ENCODE measurements at places on chromosomes 13 and 19.

DNA sequence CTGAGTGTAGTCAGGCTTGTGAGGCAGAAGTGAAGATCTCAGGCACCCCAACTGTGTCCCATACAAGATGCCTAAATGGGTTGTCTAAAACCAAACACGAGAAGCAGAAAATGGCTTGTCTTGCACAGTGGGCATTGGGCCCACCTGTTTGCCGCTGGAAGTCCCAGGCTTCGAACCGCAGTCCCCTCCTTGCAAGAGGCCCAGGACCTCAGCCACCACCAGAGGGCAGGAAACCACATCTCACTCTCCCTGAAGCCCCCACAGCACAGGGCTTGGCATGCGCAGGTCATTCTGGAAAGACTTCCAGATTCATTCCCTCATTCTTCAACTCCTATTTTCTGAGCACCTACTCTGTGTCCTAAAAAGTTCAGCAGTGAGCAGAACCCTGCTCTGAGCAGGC, 973.7 kb downstream of the UQCRFS1 start:
- DNase-seq, result no peak

- no peak for DNase-seq
Observed at GRCh38 chr13:90768116-90768515, 579.4 kb upstream of the MIR17HG start.

GRCh38 chr19:55642153-55643002, 1.1 kb upstream of the ZNF581 start:
- DNase-seq, result no peak

- no peak for DNase-seq
Observed at GRCh38 chr19:41529484-41530183, 46.3 kb upstream of the CEACAM21 start.

DNA sequence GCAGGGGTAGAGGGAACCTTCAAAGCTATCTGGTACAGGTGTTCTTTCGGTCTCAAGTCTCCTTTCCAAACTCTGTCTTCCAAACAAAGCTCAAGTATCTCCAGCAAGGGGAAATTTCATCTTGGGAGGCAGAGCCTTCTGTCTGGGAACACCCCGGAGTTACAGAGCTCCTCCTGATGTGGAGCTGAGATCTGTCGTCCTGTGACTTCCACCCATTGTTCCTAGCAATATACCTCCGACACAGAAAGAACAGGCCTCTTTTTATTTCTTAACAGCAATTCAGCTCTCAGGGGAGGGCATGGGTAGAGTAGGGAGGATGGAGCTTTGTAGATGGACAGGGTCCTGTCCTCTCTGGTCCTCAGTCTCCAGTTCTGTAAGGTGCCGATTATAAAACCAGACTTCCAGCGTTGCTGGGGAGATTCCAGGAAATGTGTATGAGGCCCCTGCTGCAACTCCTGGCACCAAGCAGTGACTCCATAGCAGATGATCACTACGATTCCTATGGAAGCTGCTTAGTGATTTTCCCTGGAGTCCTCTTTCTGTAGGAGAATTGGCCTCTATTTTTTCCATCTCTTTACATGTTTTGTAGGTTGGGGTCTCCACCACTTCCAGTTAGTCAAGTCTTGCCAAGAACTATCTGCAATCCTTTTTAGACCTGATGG, 56.0 kb upstream of the ARGLU1 start:
- no peak for DNase-seq

DNA sequence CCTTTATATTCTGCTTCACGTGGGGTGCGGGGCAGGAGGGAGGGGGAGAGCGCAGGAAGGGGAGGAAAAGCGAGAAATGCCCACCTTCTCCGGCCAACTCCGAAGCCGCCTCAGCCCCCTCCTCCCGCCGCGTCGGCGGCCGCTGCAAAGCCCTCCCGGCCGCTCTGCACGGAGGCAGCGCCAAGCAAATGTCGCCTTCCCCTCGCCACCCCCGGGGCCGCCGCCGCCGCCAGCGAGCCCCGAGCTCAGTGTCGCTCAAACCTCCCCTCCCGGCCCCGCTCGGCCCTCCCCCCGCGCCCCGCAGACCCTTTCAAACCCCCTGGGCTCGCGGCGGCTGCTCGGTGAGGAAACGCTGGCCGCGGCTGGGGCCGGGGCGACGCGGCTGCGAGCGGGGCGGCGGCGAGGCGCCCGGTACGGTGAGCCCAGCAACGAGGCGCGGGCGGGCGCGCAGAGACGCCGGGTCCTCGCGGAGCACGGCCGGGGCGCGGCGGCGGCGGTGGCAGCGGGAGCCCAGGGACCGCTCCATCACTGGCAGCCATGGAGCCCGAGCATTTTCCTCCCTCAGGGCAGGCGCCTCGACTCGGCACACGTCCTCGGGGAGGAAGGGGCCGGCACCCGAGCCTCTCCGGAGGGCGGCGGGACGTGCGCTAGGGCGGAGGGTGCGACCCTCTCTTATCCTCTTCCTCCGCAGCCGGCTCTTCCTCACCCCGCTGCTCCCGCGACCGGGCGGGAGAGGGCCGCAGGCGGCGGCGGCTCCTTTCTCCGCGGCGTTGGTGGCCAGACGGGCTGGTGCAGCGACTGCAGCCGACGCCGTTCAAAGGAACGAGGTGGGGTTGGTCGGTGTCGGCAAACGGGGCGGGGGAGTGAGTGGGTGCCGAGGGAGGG, 463 bp upstream of the TSC22D1 start:
- DNase-seq, result no peak

DNA sequence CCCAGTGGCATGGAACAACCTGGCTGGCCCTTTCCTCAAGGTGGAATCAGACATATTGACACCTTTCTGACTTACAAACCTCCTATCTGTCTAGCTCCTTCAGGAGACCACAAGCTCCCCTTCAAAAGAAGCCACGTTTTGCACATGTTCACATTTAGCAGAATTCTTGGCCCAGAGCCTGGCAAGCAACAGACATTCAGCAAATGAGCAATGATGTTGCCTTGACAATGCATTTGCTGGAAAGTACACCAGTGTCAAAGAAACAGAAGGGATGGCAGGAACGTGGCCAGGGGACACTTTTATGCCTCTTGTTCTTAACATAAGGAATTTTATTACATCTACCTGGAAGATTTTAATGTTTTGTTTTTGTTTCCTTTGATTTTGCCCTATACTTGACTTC, 85.5 kb upstream of the FGF14 start:
- DNase-seq, result no peak

- DNase-seq, result no peak
Observed at GRCh38 chr19:47631681-47632446, 22.9 kb downstream of the BICRA start.

- DNase-seq, result no peak
Observed at GRCh38 chr19:7748756-7749155, 1.4 kb upstream of the CD209 start.

DNA sequence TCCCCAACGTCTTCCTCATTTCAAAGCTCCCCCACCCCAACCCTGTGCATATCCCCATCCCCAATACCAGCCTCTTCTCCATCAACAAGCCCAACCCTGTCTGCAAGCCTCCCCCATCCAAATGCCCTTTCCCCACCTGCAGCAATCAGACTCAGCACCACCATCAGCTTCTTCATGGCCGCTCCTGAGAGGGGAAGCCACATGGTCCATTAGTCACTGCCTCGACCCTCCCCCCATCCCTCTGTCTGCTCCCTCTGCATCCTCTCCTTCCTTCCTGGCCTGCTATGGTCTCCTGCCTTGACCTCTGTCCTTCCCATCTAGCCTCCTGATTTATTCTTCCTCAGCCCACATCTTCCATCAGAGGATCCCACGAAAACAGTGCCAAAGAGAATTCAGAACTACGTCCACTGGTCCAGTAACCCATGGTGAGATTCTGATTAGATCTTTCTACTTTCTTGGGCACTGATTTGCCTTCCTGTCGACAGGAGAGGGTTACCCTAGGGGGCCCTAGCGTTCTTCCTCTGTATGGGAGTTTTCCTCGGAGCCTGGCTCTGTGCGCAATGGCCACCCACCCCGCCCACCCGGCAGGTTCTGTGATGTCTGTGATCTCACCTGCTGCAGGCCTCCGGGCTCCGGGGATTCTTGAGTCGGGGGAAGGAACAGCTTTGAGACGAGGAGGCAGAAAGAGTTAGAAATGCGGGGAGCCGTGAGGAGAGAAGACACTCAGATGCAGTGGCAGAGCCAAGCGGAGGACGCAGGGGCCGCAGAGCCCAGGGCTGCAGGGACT, 1.3 kb downstream of the KLK6 start:
- no peak for DNase-seq

DNA sequence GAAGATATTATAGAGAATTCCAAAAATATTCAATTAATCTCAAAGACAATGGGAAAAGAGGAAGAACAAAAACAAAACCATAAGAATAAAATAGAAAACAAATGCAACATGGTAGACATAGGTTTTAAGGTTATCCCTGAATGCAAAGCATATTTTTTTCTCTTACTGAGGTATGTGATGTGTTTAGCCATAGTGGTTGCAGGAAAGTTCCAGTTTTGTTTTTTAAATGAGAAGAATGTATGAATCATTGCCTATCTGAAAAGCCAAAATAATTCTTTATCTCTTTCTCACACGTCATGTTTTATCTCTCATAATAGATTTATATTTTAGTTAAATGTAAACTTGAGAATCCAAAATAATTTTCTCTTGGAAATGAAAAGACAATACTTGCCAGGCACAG, 2591.7 kb upstream of the PCDH20 start:
- no peak for DNase-seq

GRCh38 chr13:54357284-54357933, 1328.8 kb downstream of the OLFM4 start:
- DNase-seq, result no peak

DNA sequence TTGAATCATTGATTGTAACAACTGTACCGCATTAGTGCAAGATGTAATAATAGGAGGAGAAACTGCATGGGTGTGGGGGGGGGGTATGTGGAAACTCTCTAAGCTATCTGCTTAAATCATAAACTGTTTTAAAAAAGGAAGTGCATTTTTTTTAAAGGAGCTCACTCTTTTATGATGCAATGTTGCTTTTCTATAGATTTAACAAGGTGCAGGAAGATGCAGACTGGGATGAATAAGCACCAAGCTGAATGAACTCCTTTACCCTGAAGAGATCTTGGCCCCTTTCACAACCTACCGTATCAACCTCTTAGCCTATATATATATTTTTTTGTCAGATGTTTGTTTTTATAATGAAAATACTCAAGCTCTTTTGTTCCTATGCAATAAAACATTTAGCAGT, 95.9 kb downstream of the AKAP11 start:
- DNase-seq, result no peak

GRCh38 chr13:28568286-28568685, 73.4 kb upstream of the FLT1 start:
- no peak for DNase-seq

- no peak for DNase-seq
Observed at GRCh38 chr19:52735734-52736133, 890 bp upstream of the ZNF611 start.

DNA sequence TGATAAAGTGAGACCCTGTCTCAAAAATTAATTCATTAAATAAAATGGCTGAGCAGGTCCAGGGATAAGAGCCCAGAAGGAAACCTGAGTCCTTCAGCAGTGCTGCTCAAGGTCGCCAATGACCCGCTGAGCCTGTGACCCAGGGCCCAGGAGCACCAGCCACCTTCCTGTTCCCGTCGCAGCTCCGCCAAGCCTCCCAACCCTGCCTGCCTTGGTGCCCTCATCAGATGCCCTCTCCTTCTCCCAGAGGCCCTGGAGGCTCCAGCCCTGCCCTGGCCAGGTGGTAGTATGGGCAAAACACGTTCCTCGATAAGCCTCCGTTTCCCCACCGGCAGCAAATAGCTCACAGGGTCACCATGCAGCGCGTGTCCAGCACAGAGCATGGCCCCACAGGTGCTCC, 2.6 kb downstream of the REXO1 start:
- DNase-seq, result no peak

- DNase-seq, result no peak
Observed at GRCh38 chr19:15210323-15210781, 9.6 kb upstream of the NOTCH3 start.

GRCh38 chr13:61795580-61795979, 379.9 kb upstream of the PCDH20 start:
- no peak for DNase-seq

DNA sequence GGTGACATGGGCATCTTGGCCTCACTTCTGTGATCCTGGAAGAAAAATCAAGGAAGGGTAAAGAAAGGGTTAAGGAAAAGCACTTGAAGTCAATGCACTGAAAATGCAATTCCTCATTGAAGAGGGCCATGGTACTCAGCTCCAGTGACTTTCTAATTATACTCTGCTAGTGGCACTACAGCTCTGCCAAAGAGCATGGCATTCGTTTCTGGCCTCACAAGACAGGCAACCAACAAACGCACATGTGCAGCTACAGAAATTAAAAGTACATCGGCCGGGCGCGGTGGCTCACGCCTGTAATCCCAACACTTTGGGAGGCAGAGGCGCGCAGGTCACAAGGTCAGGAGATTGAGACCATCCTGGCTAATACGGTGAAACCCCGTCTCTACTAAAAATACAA, 21.8 kb downstream of the SACS start:
- DNase-seq, result no peak

DNA sequence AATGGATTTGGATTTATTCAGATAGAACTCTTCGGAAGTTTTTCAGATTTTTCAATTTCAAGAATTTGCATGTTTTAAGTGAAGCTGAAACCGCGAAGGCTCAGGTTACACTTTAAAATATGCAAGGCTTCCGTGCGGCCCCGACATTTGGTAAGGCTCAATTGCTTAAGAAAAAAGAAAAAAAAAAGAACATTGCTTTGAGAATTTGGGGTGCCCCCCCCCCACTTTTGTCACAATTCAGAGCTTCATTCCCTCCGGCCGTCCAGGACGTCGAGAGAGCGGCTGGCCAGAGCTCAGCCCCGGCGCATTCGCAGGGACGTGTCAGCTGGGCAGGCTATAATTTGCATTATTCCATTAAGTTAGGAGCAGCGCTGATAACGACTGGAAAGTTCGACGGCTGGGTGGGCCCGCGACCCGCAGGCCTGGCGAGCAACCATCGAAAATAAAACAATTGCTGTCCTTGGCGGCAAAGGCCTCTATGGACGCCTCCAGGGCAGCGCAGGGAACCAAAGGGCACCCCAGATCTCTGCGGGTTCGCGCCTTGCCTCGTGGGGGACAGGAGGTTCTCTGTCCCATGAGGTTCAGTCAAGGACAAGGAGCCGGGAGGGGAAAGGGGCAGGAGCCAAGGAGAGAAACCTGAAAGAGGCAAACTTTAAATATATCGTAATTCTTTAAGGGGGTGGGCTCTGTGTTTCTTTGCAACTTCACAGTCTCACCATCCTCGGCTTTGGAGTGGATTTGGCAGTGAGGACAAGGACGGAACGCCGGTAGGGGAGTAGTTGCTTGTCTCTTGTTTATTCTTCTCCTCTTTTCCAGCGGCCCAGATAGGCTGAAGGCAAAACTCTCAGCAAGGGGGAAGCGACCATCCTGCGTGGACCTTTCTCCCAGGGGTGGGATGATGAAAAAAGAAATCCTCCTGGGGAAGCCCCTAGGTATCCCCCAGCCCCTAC, 7.0 kb downstream of the SOX21 start:
- DNase-seq, result no peak

GRCh38 chr13:26563713-26564112, 6.2 kb downstream of the WASF3 start:
- DNase-seq, result no peak
